ENCODE measurements at places on chromosomes 2 and 18.

DNA sequence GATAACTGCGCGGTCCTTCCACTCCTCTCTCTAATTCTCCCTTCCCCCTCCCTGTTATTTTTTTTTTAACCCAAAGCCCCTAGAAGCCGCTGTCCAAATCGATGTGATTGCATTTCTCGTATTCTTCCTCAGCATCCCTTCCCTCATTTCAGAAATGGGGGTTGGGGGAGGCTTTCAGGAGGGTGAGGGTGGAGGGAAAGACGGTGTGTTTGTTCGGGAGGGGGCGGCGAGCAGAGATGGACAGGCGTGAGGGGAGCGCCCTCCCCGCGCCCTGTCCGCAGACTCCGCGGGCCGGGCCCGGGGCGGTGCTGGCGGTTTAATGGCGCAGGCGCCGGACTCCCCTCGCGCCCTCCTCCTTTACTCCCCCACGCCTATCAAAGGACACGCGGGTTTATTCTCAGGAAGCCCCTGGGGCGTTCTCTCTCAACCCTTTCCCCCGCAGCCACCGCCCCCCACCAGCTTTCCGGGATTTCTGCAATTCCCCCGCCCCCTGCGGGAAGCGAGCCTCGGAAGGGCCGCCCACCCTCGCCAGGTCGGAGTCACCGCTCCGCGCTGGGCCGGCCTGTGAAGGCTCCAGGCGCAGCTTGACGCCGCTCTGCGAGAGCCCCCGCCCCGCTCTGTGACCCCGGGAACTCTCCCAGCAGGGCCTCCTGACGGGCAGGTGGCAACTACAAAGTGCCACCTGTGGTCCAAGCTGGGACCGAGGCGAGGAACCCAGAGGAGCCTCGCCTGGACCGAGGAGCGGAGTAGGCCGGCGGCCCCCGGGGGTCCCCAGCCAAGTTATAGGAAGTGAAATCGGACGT is 981 bp downstream of the ST8SIA3 start:
- DNase-seq: no peak

- DNase-seq: no peak
Measured at GRCh38 chr2:15823459-15824396, 116.6 kb upstream of the MYCN start.

GRCh38 chr2:48461721-48462120 is 68.2 kb upstream of the STON1 start:
- no peak for DNase-seq

DNA sequence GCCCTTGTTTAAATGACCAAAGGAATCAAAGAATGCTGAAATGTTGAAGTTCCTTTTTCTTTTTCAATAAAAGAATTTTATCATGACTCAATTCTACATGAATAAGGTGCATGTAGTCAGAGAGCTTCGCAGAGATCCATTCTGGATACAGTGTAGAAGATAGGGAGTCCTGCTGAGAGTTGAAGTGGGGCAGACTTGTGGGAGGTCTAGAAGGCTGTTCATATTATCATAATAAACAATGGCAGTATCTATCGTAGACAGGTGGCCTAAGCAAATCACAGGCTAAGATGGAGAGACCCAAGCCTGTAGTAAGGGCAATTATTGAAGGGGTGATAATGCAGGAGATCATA is 1322.0 kb upstream of the CELF4 start:
- no peak for DNase-seq

All from right cardiac atrium (tissue), 5 donors.